NCI-H460 (cell line): ENCODE measurements at places on chromosomes 4 and X. TPM values are rescaled to one million over a fixed set of nuclear protein-coding genes. Genes with fewer than 3 reads are reported as not detected.

DNA sequence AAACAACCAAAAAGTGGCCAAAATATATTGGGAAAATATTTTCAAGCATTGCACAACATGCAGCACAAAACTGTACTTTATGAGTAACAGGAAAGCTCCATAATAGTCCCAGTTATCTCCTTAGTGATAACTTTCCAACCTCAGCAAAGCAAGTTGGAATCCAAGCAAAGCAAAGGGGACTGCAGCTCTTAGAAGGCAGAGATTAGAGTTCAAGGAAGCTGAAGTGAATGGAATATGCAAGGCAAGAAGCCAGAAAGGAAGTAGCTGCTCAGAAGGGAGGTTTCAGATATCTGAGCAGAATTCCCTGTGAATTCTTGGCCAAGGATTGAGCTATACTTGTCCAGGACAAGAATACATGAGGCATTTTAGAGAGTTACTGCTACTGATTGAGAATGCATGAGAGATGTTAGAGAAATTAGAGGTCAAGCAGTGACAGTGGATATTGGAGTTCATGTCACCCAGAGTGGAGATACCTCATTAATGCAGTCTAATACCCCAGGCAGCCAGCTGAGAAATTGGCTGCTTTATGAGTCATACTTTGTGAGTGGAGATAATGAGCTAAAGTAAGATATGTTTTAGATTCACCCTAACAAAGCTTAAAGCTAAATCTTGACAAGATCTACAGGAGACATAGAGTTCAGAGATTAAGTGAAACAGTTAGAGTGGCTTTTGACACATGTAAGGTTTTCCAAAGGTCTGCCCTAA is 102.8 kb downstream of the INPP4B start:
- no peak for DNase-seq

DNA sequence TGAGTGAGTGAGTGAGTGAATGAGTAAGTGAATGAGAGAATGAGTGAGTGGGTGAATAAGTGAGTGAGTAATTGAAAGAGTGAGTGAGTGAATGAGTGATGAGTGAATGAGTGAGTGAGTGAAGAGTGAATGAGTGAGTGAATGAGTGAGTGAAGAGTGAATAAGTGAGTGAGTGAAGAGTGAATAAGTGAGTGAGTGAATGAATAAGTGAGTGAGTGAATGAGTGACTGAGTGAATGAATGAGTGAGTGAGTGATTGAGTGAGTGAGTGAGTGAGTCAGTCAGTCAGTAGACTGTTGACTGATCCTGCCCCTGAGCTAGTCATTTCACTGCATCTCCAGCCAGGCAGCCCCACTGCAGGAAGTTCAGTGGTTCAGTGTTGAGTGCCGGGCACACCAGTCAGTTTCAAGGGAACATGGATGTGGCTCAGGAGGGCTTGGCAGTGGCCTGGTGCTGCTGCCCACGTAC is 228.4 kb upstream of the PSAPL1 start:
- DNase-seq: no peak

- no peak for DNase-seq
Measured at GRCh38 chrX:21939906-21940305, 603 bp upstream of the SMS start.

Gene MMRN1
- 0.03 and 0.12 TPM in 2 replicates for total RNA-seq

Gene GPR119
- not detected in 2 replicates for total RNA-seq

Gene GAGE2A
- not detected in 2 replicates for total RNA-seq

GRCh38 chr4:102517753-102518152 is 16.6 kb downstream of the NFKB1 start:
- no peak for DNase-seq

DNA sequence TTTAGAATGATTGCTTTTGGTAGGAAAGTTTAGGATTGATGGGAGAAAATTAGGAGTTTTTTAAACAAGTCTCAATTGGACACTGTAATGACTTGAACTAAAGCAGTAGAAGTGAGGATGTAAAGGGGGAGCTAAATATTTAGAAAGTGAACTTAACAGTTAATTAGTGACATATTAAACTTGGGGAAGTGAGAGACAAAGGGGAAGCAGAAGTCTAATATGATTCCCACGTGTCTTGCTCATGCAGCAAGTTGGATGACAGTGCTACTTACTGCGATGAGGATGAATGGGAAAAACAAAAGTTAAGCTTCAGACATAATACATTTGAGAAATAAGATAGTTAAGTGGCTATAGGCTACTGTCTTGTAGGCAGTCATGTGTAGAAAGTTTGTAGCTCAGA is 110.4 kb downstream of the RPA4 start:
- DNase-seq: no peak

- no peak for DNase-seq
Measured at GRCh38 chrX:43753637-43754036, 97.5 kb downstream of the MAOA start.

- DNase-seq: no peak
Measured at GRCh38 chr4:25892796-25893195, 21.2 kb upstream of the SMIM20 start.

DNA sequence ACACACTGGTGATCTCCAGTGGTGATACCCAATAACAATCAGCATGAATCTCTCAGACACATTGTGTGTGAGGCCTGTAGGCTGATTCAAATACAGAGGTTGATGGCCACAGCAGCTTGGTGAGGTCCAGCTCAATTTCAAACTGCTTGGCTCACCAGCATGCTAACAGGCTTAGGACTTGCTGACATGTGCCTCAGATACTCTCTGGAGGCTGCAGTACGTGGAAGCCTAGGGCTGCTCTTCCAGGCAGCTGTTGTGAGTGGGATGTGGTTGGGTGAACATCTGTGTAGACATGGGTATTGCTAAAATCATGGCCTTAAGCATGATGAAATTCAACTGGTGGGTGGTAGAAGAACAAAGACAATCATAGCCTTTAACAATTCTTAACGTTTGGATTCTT is 4.3 kb downstream of the CXCL9 start:
- no peak for DNase-seq

- DNase-seq: no peak
Measured at GRCh38 chr4:108543359-108543968, 76.9 kb upstream of the RPL34 start.

Gene IL2
- not detected in 2 replicates for total RNA-seq

GRCh38 chrX:70244881-70245280 is 10.4 kb downstream of the AWAT1 start:
- no peak for DNase-seq

DNA sequence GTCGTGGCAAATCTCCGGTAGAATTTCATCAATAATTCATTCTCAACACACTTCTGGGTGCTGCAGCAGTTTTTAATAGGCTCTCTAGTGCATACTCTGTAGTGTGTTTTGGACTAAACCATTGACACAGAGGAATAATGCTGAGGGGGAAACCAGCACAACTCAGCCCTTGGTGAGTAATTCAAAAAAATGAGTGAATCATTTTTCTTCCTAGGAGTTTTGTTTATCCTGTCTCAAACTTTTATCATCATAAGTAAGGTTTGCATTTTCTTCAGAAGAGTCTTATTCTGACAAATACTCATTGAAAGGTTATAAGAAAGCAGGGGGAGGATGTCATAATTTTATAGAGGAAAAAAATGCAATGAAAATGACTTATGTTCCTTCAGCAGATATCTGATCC is 2542.7 kb downstream of the PCDH7 start:
- DNase-seq: no peak

- DNase-seq: no peak
Measured at GRCh38 chrX:38919202-38919601, 117.9 kb downstream of the MID1IP1 start.

DNA sequence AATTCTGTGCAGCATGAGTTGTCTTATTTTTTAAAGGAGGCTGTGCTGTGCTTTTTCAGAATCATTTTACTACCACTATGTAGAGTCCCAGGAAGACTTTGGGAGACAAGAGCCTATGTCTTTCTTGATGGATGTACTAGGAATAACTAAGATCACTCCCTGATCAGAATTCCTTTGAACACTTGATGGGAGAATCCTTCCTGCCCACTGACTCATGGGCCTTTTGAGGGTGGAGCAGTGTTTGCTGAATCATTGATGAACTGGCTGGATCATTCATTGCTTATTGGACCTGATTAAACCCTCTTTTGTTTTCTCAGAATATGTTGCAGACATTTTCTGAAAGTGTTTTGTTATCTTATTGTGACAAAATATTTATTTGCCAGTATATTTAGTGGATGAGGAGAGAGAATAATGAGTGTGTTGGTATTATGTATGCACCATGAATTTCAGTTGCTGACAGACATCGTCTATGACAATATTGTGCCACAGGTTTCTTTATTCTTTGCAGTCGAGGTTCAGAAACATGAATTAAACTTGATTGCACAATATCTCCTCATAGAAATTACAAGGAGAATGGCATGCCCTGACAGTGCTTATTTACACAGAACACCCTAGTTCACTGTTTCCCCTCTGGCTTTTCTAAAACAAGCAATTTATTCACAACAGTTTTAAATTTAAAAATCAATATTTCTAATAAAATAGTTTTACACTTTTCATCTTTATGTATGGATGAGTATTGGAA is 36.3 kb downstream of the POU4F2 start:
- DNase-seq: no peak

DNA sequence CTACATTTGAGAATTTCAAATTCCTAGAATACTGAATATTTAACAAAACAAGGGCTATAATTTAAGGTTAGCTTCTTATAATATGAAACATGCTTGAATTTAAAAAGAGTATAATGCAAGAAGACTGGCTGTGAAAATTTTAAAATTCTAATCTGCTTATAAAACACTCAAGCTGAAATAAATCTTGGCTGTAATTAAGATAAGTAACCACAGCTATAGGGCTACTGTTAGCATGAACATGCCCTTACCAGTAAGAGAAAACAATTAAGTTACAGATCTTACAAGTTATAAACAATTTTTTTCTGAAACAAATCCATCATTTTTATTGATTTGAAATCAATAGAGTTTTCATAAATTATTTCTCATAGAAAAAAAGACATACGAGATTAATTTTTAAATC is 148.2 kb downstream of the INPP4B start:
- DNase-seq: no peak

Gene CFP
- total RNA-seq: 0.10 TPM in 1 of 2 replicates, not detected in the other

- no peak for DNase-seq
Measured at GRCh38 chr4:185165605-185166063, 22.6 kb downstream of the SLC25A4 start.

GRCh38 chr4:8340781-8341241 is 71.3 kb downstream of the HTRA3 start:
- DNase-seq: no peak

Gene MXRA5
- total RNA-seq: not detected in 2 replicates

Gene TEC
- 2.7 and 2.9 TPM in 2 replicates for total RNA-seq

Gene GLUD2
- total RNA-seq: 0.26 and 0.35 TPM in 2 replicates

DNA sequence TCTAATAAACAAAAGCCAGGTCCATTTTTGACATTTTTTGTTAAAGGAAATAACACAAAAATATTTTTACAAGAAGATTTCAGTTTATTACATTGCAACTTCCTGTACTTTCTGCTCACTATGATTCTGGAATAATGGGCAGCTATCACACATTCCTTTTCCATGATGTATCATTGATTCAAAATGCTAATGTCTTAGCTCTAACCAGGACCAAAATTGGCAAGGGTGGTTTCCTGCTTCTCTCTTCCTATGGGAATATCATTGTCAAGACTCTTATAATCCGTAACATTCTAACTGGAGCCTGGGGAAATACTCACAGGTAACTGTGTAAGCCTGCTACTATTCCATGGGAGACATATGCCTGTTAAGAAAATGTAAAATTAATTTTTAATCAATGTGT is 218.6 kb downstream of the DCAF12L2 start:
- no peak for DNase-seq

GRCh38 chr4:166104623-166105022 is 231.6 kb downstream of the TLL1 start:
- no peak for DNase-seq

- no peak for DNase-seq
Measured at GRCh38 chrX:119189115-119189514, 47.0 kb upstream of the PGRMC1 start.

Gene SLC10A6
- not detected in 2 replicates for total RNA-seq

DNA sequence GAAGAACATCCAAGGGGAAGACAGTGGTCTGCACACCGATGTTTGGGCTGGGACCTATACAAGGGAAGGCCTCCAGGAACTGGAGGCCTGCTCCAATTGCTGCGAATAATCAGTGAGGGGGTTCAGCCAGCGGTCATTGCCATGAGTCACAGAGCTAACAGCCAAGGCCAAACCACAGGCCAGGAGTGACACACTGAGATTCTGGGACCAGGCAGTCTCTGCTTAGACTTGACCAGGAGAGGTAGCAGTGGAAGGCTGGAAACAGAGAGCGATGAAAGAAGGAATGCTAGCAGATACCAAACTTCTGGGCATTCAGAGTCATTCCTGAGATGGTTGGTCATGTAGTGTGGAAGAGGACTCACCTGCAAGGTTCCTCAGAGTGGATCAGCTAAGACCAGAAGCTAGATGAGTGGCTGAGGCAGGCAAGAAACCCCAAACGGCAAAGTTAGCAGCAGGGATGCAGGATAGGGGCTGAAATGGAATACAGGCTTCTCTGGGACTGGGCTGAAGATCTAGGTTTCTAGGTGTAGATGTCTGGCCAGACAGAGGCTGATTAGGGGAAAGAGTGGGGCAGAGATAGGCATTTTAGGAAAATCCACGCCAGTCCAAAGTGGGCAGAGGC is 54.7 kb downstream of the CNGA2 start:
- no peak for DNase-seq

GRCh38 chr4:20832826-20833225 is 132.6 kb downstream of the PACRGL start:
- no peak for DNase-seq

DNA sequence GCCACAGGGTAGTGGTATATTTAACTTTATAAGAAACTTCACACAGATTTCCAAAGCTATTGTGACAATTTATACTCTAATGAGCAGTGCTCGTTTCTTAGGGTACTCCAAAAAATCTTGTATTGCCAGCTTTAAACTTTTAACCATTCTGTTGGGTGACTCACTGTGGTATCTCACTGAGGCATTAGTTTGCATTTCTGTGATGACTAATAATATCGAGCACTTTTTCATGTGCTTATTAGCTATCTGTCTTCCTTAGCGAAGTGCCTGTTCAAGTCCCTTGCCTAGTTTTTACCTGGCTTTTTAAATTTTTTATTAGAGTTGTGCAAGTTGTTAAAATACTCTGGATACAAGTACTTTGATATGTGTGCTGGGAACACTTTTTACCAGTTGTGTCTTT is 5.5 kb downstream of the PNMA3 start:
- DNase-seq: no peak

Gene XAGE1A
- 0.25 TPM in 1 of 2 replicates, not detected in the other for total RNA-seq

DNA sequence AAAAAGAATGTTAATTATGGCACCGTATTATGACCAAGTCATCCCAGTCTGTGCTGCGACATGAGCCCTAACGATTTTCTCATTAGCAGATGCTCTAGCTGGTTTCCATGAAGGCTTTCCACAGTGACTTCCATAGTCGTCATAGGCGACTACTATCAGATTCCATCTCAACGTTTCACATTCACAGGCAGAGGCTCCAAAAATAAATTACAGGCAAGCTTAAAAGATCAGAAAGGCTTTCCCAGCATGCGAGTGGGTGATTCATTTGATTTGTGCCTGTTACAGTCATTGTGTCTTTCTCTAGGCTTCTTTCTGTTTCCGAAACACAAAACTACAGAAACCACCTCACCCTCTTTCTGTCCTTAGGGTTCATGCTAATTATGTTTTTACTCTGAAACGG is 43.2 kb downstream of the PALLD start:
- DNase-seq: peak; percentile 75

Gene NDST3
- total RNA-seq: 0.12 TPM in 1 of 2 replicates, not detected in the other
